ENCODE measurements at places on chromosomes 4 and X. TPM values are rescaled to one million over a fixed set of nuclear protein-coding genes. Genes with fewer than 3 reads are reported as not detected.

PLP1 gene
- not detected for total RNA-seq

PNMA6E gene
- not detected for total RNA-seq

PLP2 gene
- total RNA-seq = 174 TPM

MAGEC1 gene
- not detected for total RNA-seq

KCTD8 gene
- total RNA-seq = not detected

TAB3 gene
- 18.7 TPM for total RNA-seq

IKBKG gene
- total RNA-seq = 33.0 TPM

CLDN2 gene
- total RNA-seq = not detected

TRIM61 gene
- 1.1 TPM for total RNA-seq

TMEM144 gene
- total RNA-seq = 0.21 TPM

SULT1B1 gene
- 2.8 TPM for total RNA-seq

PAGE1 gene
- total RNA-seq = not detected

ADAM29 gene
- not detected for total RNA-seq

XAGE1A gene
- not detected for total RNA-seq

CHST7 gene
- 2.5 TPM for total RNA-seq

ZFP92 gene
- total RNA-seq = 0.98 TPM

SSX3 gene
- total RNA-seq = not detected

C4orf17 gene
- total RNA-seq = not detected

DMRTC1 gene
- total RNA-seq = 0.18 TPM

NLGN4X gene
- total RNA-seq = 0.21 TPM

ADRA2C gene
- total RNA-seq = not detected
